ENCODE measurements at places on chromosomes 1 and 21.

DNA sequence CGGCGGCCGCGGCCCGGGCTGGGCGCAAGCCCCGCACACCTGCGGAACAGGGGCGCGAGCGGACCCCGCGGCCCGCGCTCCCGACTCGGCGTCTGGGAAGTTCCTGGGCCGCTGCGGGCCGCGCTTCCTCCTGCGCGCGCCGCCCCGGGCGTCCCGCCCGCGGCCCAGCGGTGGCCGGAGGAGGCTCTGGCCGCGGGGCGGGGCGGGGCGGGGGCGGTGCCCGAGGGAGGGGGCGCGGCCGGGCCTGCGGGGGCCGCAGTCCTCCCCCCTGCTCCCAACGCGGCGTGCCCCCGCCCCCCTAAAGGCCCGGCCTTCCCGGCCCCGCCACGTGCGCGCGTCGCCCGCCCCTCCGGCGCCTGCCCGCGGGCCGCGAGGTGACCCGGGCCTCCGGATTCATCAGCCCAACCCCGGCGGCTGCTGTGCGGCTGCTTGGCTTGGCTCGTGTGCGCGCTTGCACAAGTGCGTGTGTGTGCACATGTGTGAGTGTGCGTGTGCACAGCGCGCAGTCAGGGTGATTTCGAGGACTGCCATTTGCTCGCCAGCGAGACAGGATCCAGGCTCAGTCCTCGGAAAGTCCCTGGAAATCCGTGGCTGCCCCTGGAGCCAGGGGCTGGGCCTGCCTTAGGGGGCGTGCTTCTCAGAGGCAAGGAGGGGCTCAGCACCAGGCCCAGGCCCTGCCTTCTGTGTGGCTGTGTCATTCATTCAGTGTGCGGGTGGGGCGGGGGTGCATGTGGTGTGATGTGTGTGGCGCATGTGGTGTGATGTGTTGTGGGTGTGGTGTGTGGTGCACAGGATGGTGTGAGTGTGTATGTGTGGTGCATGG lies at the start of gene C2CD2:
TSS of gene C2CD2 (minus strand) at position 188 of the 823 bp plus-strand sequence. CDS start 370 bp downstream, outside the sequence.
- DNase-seq = peak; percentile 88

GRCh38 chr1:177945943-177946650 lies 23.8 kb downstream of the SEC16B start:
- peak; percentile 50 for DNase-seq

DNA sequence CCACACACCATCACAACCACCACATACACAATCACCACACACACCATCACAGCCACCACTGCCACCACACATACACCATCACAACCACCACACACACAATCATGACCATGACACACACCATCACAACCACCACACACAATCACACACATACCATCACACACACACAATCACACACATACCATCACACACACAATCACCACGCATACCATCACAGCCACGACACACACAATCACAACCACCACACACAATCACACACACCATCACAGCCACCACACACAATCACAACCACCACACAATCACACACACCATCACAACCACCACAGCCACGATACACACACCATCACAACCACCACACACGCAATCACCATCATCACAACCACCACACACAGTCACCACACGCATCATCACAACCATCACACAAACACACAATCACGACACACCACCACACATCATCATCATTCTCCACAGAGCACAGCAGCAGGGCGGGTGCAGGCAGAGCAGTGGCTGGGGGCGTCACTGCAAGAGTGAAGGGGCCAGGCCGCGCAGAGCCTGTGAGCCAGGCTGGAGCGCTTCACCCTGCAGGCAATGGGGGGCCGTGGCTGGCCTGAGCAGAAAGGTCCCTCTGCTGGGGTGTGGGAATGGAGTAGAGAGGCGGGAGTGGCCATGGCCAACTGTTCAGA lies 32.6 kb downstream of the CDCP2 start:
- DNase-seq = no peak

DNA sequence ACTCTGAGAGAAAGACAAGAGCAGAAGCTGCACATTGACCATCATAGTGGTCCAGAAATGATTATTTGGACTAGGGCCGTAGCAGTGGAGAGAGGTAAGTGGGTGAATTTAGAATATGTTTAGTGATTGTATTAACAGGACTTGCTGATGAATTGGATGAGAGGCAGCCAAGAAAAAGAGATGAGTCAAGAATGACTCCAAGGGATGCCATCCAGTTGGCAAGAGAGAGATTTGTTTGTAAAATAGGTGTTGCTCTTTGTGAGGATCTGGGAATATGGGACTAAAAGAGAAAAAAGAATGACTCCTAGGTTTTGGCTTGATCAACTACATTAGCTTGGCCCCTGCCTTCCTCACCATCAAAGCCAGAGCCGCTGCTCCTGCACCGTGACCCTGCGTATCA lies 54.2 kb upstream of the ARTN start:
- no peak for DNase-seq

GRCh38 chr1:2638466-2639115 lies 5.8 kb upstream of the MMEL1 start:
- no peak for DNase-seq

GRCh38 chr1:117611894-117612483 lies 6.1 kb downstream of the TENT5C start:
- DNase-seq = no peak

DNA sequence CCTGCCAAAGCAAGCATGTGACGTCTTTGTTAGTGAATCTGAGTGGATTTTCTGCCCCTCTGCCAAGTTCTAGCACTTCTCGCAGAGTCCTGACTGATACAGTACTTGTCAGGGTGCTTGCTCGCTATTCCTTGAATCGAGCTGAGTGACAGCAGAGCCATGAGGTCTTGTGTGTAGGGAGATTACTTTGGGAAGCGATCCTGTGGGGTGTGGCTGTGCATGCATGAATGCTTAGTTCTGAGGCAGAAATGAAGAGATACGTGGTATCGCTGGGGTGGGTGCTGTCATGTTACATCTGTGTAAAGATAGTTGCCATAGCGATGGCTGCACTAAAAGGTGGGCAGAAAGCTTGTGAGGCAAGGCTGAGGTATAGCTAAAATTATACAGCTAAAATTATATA lies 19.3 kb upstream of the DNAJC28 start:
- no peak for DNase-seq

GRCh38 chr1:183807549-183808168 lies 2.7 kb downstream of the RGL1 start:
- DNase-seq = no peak

DNA sequence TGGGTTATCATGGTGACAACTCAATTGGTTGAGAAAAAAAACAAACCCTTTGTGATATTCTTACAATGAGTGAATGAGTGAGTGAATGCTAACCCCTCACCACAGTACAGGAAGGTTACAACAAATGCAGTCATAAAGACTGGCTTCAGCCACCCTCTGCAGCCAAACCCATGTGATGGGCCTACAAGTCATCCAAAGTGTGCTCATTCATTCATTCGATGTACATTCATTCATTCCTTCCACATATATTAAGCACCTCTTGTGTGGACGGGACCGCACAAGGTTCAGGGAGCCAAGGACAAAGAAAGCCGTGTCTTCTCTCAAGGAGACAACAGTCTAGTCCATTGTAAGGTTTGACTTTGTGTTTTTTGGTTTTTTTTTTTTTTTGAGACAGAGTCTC lies 49.4 kb downstream of the WDR4 start:
- no peak for DNase-seq

GRCh38 chr1:39687243-39687642 lies 4.0 kb downstream of the HPCAL4 start:
- DNase-seq = no peak

DNA sequence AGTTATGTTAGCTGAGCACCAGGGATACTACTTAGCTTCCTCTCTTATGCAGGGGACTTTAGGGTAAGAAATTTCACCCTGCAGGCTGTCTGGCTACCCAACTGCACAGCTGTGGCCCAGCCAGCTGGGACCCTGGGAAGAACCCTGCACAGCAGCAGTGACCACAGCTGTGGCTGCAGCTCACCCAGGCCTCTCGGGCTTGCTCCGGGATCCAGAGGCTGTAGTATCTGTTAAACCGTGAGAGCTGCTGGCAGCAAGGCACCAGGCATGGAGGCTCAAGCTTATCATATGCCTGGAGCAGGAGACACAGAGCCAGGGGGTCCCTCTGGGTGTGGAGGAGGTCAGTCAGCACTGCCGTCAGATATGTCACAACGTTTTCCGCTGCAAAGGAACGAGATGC lies 40.3 kb downstream of the URB1 start:
- DNase-seq = no peak

- peak; percentile 35 for DNase-seq
These were observed 334.4 kb downstream of the SRGAP2C start for GRCh38 chr1:121519042-121519755.

DNA sequence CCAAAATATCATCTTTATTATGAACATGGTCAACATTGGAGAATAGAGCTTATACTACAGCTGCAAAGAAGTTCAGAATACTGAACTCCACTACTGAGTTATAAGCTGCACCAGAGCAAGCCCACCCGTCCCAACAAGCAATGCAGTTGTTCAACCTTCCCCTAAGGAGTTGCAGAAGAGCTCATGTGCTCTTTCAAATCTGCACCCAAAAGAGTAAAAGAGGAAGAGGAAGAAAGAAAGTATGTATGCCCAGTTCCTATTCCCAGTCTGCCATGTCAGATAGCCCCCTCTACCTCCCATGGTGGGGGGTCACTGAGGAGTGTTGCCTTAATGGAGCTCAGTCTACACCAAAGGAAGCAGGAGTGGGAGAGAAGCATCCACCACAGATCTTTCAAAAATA lies 6.9 kb downstream of the C1orf162 start:
- no peak for DNase-seq

GRCh38 chr1:15413563-15414444 lies 4.1 kb downstream of the EFHD2 start:
- no peak for DNase-seq

- DNase-seq = no peak
These were observed 428 bp upstream of the ZNF678 start for GRCh38 chr1:227562933-227563323.

DNA sequence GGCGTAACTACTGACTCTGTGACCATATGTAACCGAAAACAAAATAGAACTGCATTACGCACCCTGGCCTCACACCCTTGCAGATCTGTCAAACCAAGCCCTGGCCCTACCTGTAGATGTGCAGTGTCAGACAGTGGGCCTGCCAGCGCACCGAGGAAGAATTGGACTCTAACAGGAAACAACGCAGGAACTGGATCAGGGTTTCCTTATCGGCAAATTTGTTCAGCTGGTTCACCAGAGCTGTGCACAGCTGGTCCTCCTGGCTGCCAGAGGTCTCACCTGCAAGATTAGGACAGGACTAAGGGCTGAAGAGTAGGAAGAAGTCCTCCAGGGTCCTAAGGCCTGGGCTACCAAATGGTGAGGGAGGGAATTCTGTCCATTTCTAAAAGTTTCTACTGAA lies 90.0 kb downstream of the UBR4 start:
- no peak for DNase-seq

- no peak for DNase-seq
These were observed 217.7 kb downstream of the CRB1 start for GRCh38 chr1:197485790-197486189.

DNA sequence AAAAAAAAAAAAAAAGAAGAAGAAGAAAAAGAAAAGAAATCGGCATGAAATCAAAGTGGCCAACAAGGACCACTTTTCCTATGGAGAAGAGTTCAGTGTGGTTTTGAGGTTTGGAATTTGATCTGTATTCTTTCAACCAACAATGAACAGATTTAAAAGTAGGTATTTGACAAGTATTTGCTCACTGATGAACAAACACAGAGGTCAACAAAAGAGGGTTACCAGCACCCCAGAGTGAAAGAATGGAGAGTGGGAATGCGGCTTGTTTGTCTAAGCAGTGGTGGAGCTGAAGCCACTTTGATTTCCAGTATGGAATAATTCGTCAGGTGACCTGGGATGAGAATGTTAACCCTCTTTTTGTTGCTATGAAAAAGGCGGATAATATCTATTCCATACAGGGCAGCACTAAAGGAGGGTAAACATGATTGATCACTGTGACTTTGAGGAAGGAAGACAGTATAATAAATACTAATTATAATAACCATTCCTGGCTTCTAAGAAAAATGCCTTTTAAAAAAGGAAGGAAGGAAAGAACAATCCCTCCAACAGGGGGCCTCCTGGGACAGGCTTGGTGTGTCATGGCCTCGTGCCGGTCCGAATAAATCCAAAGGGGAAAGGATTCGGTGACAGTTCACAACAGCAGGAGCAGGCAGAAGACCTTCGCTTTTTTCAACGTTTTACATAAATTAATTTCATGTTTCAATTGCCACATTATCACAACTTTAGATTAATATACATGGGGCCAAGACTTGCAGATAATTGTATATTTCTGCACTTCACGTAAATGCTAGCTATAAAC lies 37.2 kb upstream of the SIM2 start:
- no peak for DNase-seq

- DNase-seq = no peak
These were observed 54.1 kb upstream of the LYST start for GRCh38 chr1:235920596-235921375.

DNA sequence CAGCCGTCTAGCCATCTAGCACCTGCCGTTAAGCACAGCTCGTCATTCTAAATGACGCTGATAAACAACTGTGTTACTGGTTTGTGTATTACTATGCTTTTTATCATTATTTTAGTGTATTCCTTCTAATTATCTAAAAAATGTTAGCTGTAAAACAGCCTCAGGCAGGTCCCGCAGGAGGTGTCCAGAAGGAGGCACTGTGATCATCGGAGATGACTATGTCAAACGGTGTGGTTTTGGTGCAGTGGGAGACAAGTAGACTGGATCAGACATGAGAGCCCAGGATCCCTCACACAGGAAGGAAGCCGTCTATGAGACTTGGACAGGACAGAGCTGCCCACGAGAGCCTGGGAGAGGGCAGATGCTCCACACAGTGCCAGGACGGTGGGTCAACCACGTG lies 55.3 kb upstream of the COL6A1 start:
- DNase-seq = no peak

DNA sequence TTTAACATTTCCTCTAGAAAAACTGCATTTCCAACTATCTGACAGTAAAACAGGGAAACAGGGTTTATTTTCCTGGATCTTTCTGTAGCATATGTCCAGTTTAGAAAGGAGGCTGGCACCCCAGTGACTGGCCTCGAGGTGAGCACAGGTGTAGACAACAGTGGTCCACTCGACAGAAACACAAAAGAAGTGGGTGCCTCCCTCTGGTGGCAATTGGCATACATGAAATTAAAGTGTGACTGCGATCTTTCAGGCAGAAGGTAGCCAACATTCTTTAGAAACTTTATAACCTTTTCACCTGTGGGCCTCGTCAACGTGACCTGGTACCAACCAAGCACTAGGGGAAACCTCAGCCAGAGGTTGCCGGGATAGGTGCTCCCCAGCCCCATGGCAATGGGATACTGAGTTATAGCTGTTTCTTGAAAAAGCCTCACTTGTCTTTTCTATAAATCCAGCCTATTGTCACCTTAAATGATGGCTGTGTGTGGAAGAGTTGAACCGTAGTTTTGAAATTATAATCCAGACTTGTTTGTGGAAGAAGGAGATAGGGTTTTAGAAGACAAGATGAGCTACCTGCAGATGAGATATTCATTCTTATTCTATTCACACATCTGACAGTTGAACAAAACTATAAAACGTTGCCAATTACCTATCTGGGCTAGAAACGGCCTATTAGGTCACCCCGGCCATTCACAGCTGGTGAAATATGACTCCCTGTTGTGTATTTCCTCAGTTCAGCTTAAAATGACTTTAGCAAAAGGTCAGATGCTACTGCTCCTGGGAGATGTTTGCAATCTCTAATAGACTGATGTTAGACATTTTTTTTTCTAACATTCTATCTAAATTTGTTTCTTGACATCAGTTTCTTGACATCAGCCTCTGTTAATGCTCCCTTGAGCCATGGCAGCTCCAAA lies 44.3 kb downstream of the PCP4 start:
- DNase-seq = no peak
